HFF-Myc (cell line): ENCODE measurements at places on chromosomes 3 and 15.
A peak's percentile ranks its signal among the peaks of the same experiment; 100 is the strongest.

DNA sequence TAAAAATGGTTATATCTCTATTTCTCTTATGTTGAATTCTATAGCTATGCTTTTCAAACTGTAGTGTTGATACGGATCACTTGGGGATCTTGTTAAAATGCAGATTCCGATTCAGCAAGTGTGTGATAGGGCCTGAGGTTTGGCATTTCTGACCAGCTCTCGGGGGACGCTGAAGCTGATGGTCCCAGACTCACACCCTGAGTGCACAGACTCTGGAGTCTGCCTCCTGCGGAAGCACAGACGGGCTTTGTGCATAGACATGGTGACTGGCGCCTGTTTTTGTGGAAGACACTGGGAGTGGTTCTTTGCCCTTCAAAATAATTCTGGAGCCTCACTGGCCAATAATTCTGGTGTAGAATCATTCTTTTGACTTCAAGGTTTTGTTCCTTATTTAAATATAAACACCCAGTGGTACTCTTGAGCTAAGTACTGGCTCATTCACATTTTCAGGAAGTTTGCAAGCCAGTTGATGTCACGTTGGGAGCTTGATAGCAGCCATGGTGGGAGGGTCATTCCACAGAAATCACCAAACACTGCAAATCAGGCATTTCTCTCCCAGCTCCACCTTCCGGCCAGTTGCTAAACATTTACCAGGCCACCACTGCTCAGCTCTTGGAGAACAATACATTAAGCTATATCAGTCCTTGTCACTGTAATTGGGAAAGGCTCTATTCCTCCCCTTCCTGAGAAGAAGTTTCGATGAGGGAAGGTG lies 19.2 kb downstream of the CLDN11 start:
- no peak for DNase-seq

DNA sequence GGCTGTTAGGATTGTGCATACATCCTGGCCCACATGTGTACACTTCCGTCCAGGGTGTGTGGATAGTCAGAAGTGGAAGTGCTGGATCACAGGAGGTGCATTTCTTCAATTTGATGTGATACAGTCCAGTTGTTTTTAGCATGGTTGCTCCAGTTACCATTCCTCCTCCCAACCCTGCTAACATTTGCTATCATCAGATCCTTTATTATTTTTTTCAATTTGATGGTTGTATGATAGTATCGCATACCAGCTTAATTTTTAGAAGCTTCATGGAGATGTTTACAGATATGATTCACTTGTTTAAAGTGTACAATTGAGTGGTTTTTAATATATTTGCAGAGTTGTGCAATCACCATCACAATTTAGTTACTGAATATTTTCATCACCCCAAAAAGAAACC lies 202.7 kb downstream of the ITPR1 start:
- no peak for DNase-seq

- no peak for DNase-seq
Observed at GRCh38 chr3:143170074-143170473, 50.5 kb downstream of the CHST2 start.

DNA sequence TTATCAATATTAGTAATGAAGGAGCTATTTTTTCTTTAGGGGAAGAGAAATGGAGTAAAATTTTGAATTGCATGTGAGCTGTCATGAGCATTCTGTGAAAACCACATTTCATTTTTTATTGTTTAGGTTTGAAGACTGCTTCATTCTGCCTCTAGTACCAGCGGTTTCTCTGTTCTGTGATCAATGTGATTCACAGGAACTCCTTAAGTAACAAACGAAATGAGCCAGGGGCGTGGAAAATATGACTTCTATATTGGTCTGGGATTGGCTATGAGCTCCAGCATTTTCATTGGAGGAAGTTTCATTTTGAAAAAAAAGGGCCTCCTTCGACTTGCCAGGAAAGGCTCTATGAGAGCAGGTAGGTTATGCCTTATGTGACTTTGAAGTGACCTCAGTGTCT lies 13.0 kb downstream of the NIPA2 start:
- DNase-seq, result no peak

- DNase-seq, result no peak
Observed at GRCh38 chr3:189272500-189273119, 100.8 kb downstream of the TPRG1 start.

GRCh38 chr15:70101459-70102113 lies 3.9 kb upstream of the TLE3 start:
- DNase-seq, result peak; percentile 90

DNA sequence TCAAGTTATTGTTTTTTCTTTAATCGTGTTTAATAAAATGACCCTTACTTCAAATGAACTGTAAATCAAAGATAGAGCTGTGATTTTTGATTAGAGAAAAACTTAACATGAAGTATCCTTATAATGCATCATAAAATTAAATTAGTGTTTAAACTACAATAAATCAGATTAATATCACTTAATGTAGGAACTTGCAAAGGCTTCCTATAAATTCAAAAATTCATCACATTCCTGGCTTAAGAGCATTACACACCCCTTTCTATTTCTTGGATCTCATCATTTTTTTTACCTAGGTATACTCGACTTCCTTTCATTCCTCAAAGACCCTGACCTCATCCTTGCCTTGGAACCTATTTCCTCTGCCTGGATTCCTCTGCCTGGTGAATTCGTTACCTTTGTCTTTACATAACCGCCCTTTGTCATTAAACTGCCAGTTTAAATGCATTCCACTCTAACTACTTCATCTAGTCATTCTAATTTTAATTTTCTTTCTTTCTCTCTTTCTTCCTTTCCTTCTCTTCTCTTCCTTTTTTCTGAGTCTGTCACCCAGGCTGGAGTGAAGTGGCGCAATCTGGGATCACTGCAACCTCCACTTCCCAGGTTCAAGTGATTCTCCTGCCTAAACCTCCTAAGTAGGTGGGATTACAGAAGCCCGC lies 1244.5 kb downstream of the OTOL1 start:
- no peak for DNase-seq

GRCh38 chr3:46545818-46546630 lies 20.1 kb downstream of the LRRC2 start:
- DNase-seq, result no peak

GRCh38 chr15:101244036-101244781 lies 7.6 kb downstream of the CHSY1 start:
- DNase-seq, result no peak

DNA sequence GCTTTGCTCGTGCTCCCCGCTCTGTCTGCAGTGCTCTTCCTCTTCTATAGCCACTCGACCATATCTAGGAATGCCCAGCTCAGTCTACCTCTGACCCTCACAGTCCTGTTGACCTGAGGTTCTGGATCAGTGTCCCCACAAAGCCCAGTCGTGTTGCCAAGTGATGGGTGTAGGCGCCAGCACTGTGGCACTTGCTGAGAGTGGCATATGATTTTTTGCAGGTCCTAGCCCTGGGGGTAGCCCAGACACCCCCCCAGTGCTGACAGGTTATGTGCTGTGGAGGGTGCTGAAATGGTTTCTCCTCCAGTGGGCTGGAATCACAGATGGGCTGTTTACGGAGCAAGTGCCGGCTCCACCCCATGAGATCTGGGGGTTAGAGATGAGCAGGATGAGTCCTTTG lies 32.5 kb downstream of the ACAD9 start:
- no peak for DNase-seq

GRCh38 chr3:58609990-58610389 lies 32.8 kb upstream of the FAM107A start:
- no peak for DNase-seq

- DNase-seq, result no peak
Observed at GRCh38 chr15:85757073-85757938, 37.4 kb downstream of the KLHL25 start.

DNA sequence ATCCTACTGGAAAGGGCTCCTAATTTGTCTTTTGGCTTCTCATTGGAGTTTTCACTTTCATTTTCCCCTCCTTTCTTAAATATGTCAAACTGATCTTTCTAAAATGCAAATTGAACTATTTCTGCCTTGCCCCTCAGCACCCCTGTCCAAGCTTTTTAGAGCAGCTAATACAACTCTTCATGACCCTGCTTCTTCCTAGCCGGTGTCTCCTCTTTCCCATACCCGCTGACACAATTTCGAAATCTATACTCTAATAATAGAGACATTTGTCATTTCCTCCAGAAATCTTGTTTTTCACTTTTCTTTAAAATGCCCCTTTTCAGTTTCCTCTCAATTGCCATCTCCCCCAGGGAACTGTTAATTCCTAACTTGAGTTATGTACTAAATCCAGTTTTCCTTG lies 2.9 kb upstream of the EPHA3 start:
- no peak for DNase-seq

DNA sequence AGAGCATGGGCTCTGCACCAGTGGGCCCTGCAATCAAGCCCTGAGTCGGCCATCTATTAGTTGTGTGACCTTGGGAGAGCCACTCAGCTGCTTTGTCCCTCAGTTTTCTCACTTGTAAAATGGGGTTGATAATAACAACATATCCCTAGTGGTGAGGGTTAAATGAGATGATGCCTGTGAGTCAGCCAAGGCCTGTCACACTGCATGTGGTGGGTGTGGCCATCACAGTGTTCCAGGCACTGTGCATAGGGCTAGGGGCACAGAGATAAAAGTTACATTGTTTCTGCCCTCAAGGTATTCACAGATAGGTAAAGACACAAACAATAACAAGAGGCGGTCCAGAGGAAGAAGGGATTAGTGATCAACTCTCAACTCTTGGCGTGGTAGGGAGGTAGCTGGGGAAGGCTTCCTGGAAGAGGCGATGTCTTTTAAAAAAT lies 19.5 kb downstream of the SMAD6 start:
- DNase-seq, result no peak

DNA sequence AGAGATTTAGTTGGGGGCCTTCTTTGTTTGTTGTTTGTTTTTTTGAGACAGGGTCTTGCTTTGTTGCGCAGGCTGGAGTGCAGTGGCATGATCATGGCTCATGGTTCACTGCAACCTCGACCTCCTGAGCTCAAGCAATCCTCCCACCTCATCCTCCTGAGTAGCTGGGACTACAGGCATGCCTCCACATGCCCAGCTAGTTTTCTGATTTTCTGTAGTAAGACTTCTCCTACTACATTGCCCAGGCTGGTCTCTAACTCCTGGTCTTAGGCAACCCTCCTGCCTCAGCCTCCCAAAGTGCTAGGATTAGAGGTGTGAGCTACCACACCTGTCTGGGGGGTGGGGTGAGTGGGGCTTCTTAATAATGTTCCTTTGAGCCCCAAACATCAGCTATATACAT lies 148.3 kb upstream of the ADAMTS9 start:
- DNase-seq, result no peak

- no peak for DNase-seq
Observed at GRCh38 chr15:91694831-91695210, 158.7 kb upstream of the SLCO3A1 start.
